Cerebellar nuclear complex (tissue), 1 donor: ENCODE measurements at places on chromosomes 4 and X.

DNA sequence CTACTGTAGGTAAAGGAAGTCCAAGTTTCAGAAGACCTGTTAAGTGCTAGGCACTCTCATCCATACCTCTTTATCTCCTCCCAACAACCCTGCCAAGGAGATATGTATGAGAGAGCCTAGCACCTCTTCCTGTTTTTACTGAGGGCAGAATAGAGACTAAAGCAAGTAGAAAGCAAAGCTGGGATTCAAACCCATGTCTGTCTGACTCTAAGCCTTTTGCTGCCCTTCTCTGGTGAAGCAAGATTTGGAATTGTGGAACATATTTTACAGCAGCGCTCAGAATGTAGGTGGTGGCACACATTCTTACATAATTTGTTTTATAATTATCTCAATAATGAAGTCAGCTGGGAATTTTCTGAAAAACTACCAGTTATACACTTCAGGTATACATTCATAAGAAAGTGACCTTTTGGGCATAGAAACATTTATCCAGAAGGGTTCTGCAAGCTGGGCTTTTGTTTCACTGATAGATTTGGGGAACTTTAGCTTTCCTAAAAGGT, 41.7 kb downstream of the SEPTIN11 start:
- no peak for DNase-seq

DNA sequence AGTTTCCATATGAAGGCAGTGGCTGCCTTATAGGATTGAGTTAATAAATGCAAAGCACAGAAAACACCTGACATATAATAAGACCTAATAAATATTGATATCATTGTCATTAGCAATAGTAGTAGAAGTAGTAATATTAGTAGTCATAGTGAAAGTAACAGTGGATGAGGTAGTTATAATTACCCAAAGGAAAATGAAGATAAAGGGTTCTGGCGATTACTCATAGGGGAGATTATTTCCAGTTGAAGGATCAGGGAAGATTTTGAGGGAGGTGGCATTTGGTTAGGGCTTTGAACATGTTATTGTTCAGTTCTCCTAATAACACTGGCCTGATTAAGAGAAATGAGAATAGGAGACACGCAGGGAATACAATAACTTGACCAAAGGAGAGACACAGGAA, 131.9 kb upstream of the GPRIN3 start:
- DNase-seq, result no peak

GRCh38 chrX:37454537-37455285, 105.5 kb downstream of the PRRG1 start:
- no peak for DNase-seq

DNA sequence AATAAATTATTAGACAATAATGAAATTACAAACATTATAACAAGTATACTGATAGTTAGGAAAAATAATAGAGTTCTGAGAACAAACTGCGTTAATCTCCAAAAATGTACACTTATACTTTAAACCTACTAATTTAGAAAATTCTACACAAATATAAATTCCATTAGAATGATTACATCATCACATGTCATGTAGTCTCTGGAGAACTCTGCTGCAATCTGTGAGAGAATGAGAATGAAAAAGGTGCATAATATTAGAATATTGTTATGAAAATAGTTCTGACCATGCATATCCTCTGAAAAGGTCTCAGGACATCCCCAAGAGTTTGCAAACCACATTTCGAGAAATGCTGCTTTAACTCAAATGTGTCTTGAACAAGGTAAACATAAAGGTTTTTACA, 11.4 kb downstream of the GUCY1A1 start:
- no peak for DNase-seq

DNA sequence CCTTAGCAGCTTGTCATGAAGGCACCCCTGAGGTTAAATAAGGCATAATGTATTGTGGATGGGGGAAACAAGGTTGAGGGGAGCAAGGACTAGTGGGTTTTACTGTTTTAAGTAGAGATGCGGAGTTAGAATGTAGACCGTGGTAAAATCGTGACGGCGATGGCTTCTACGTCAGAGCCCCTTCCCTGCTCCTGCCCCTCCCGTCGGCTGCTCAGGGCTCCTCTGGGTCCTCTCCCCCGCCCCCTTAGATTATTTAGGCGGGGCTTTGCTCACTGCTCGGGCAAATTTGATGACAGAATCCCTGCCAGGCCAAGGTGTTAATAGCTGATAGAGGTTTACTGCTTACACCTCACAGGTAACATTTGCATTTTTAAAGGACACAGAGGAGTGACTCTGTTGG, 2.3 kb downstream of the FRMPD3 start:
- no peak for DNase-seq

DNA sequence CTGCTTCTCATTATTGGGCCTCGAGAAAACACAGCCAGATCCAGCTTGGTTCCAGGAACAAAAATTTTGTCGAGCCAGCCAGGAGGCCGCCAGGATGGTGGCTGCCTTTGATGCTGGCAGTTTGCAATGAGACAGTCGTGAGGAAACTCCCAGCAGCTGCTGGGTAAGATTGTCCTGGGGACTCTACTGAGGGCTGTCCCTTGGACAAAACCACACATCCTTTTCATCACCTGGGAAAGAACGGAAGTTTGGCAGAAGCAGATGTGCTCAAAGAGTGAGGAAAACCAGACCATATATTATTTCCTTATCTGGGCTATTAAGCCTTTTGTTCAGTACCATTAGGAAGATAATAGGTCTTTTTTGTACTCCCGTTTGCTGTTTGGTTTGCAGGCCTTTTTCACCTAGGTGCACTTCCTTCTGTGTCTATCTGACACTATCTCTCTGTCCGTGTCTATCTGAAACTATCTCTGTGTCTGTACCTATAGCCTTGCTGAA, 13.4 kb upstream of the PAPSS1 start:
- DNase-seq, result no peak

GRCh38 chrX:35786271-35786670, 11.9 kb upstream of the MAGEB16 start:
- DNase-seq, result no peak

- DNase-seq, result no peak
Observed at GRCh38 chr4:19807505-19807904, 444.2 kb upstream of the SLIT2 start.

GRCh38 chrX:151825925-151826485, 86.7 kb upstream of the MAGEA4 start:
- DNase-seq, result no peak

DNA sequence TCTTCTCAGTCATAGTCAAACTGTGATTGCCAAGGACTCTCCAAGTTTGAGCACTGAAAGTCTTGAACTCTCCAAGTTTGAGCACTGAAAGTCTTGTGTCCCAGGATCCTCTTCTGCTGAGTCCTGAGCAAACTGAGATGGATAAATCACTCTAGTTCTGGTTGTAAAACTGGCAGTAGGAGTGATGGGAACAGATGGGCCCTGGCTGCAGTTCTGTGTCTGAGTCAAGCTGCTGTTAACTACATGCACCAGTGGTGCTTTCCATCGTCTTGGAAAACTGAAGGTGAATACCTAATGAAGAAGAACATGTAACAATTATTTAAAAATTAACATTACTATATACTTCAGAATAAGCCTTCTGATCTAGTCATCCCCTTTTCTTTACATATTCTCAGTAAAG, 27.6 kb upstream of the KCNIP4 start:
- no peak for DNase-seq

DNA sequence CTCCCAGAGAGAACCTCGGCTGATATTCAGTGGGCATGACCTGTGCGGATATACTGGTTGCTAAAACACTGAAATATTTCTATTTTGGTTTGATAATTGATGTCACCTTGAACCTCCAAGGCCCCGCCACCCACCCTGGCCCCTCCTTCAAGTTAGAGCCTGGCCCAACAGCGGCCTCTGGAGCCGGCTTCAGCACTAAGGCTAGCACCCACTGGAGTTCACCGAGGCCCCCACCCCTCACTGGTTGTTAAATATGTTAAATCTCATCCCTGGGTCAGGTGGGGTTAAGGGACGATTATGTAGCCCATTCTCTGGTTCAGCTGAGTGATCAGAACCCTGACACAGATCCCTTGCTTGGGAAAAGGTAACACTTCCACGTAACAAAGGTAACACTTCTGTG, 24.3 kb downstream of the SEL1L3 start:
- no peak for DNase-seq

DNA sequence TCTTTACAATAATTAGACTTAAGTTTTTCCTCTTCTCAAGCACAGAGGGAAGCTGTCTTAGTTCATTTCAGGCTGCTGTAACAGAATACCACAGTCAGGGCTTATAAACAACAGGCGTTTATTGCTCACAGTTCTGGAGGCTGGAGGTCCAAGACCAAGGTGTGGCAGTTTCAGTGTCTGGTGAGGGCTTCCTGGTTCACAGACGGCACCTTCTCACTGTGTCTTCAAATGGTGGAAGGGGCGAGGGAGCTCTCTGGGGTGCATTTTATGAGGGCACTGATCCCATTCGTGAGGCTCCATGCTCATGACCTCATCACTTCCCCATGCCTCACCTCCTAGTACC, 115.7 kb upstream of the MXRA5 start:
- DNase-seq, result no peak

DNA sequence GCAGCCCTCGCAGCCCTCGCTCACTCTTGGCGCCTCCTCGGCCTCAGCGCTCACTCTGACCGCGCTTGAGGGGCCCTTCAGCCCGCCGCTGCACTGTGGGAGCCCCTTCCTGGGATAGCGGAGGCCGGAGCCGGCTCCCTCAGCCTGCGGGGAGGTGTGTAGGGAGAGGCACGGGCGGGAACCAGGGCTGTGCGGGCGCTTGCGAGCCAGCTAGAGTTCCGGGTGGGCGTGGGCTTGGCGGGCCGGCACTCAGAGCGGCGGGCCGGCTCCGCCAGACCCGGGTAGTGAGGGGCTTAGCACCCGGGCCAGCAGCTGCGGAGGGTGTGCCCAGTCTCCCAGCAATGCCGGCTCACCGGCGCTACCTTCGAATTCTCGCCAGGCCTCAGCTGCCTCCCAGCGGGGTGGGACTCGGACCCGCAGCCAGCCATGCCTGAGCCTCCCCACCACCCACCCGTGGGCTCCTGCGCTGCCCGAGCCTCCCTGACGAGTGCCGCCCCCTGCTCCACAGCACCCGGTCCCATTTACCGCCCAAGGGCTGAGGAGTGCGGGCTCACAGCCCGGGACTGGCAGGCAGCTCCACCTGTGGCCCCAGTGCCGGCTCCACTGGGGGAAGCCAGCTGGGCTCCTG, 1.4 kb upstream of the AADAT start:
- DNase-seq, result no peak

GRCh38 chr4:6693231-6694176, at the start of gene S100P:
TSS of gene S100P (plus strand) at chr4:6693878. CDS start at chr4:6693933, 55 bp downstream.
- DNase-seq, result no peak

DNA sequence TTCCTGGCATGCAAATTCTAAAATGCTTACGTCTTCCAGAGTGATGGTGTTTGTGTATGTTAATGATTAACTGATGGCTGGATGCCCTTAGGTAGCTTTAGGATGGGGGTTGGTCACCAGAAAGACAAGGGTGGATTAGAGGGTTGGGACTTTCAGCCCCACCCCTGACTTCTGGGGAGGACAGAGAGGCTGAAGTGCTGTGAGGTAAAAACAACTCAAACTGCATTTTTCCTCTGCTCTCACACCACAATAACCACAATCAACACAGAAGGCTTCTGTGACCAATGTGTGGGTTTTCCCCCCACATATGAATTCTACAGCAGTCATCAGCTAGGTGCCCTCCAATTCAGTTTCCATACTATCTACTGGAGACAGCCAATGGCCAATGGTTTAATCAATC, 18.7 kb upstream of the DDIT4L start:
- no peak for DNase-seq

DNA sequence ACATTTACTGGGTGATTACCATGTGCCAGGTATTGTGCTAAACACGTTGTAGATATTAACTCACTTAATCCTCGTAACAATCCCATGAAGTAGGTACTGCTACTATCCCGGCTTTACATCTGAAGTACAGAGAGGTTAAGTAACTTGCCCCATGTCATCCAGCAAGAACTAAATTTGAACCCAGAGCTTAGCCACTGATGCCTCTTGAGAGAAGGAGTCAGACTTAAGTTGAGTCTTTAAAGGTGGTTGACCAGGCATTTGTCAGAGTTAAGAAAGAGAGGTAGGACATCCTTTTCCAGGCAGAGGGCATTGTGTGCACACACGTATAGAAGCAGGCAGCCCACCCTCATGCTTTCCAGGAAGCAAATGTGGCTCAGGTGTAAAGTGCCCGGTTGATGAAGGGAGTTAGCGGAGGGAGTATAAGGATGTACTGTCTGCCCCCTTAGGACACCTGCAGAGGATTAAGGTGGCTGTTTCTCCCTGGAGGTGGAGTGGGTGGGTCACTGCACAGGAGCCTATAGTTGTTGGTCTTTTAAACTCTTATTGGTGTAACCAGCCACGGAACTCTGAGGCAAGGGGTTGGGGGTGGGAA, 335 bp upstream of the CD38 start:
- no peak for DNase-seq

DNA sequence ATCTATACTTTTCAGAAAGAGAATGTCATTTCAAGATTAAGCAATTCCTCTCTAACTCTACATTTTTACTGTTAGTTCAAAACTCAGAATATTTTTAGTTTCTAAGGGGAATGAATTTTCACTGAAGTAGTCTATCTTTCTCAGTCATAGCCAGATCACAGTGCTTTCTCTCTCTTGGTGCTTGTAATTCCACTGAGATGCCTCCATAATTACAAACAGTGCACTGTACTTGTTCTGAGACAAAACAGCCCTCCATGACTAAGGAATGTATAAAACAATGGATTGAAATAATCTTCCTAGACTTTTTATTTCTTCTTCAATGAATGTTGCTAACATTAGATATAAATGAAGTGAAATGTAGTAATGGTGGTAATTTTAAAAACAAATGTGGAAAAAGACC, 603.2 kb upstream of the FAM241A start:
- no peak for DNase-seq

- no peak for DNase-seq
Observed at GRCh38 chr4:136369073-136369472, 1163.2 kb downstream of the PCDH18 start.

DNA sequence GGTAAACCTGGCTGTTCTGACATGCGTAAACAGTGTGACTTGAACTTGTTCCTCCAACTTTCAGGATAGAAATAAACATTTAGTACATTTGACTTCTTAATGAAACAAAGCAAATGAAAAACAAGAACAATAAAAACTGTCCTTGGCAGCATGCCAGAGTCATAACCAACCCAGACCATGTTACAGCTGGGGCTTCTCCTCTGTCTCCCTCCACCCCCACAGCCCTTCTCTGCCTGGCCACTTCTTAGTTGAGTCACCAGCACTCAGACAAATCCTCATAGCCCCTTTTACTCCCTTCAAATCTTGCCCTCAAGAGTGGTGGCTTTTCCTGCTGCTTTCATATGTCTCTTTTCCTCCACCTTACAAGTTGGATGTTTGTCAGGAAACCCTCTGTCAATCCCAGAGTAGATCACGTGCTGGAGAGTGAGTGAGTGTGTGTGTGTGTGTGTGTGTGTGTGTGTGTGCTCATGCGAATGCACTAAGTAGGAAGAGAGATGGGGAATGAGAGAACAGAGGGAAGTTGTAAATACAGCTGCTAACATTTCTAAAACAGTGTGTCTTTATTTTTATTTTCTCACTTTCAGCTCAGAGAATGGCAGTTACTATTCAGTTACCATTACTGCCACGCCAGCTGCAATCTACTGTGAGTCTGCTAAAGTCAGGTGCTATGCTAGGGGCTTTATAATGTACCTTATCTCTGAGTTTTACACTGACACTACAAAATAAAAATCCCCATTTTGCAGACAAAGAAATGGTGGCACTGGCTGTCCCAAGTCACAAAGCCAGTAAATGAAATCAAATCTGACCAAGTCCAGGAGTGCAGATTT, 15.0 kb downstream of the SCARB2 start:
- DNase-seq, result no peak
